ENCODE measurements at places on chromosomes 7 and 10.

DNA sequence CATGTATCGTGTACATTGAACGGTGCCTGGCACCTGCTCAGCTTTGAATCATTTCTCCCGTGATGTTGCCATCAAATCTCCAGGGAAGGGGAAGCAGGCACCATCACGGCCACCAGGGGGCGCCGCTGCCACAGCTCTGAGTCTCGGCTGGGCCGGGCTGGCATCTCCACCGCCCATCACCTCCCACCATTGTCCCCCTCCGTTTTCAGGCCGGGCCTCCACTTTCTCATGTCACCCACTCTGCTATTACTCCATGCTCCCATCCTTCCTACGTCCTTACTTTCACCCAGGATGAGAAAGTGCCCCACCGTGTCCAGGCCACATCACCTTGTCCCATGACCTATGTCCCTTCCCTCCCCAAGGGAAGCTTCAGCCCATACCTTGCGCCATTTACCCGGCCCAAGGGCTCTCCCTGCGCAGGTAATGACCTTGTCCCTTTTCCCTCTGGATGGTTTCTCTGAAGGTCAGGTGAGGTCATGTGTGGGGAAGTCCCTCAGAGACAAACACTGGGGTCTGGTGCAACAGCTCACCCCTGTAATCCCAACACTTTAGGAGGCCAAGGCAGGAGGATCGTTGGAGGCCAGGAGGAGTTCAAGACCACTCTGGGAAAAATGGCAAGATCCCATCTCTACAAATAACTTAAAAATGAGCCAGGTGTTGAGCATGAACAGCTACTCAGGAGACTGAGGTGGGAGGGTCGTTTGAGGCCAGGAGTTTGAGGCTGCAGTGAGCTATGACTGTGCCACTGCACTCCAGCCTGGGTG is 31.8 kb upstream of the OCM2 start:
- DNase-seq = peak; percentile 71

GRCh38 chr10:8921568-8921967 is 867.1 kb downstream of the GATA3 start:
- no peak for DNase-seq

GRCh38 chr10:110101464-110102144 is 93.8 kb downstream of the ADD3 start:
- no peak for DNase-seq

- no peak for DNase-seq
These were observed 71.7 kb upstream of the DOCK1 start for GRCh38 chr10:126833542-126833941.

DNA sequence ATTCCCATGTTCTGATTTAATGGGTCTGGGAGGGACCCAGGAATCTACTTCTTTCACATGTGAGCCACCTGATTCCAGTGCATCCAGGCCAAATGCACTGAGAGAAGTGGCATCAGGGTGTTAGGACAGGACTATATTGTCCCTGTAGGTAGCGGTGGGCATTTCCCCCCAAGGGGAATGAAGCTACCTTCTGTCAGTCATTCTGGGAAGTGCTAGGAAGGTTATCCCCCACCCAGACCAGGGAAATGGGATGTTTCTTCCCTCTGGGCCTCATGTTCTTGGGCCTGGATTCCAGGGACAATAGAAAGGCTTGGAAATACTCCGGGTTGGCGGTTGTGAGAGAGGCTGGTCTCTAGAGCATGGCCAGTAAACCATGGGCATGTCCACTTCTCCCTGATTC is 20.8 kb downstream of the C10orf53 start:
- no peak for DNase-seq

DNA sequence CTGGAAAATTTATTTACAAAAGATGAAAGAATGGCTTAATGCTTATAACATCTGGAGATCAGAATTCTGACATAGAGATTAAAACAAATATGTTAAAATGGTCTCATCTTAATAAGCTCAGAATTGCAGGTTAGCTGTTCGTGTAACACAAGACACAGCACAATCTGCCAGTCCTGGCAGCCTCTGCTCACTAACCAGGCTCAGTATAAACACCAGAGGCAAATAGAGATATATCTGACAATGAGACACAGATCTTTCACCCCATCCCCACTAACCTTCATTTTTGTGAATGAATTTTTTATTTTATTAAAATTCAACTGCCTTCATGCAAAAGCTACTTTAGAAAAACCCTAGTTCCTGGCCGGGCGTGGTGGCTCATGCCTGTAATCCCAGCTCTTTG is 51.8 kb downstream of the RELN start:
- DNase-seq = no peak

All from CD8-positive, alpha-beta memory T cell (primary cell).